Stimulated activated CD4-positive, alpha-beta T cell treated with anti-CD3 and anti-CD28 coated beads, Interleukin-4, amount 100 ng/mL, for 24 hours (primary cell): ENCODE measurements at places on chromosomes 2 and 18.

GRCh38 chr2:209391776-209392401 lies 32.0 kb upstream of the MAP2 start:
- DNase-seq: no peak

- no peak for DNase-seq
Observed at GRCh38 chr2:159022019-159022418, 53.6 kb downstream of the TANC1 start.

DNA sequence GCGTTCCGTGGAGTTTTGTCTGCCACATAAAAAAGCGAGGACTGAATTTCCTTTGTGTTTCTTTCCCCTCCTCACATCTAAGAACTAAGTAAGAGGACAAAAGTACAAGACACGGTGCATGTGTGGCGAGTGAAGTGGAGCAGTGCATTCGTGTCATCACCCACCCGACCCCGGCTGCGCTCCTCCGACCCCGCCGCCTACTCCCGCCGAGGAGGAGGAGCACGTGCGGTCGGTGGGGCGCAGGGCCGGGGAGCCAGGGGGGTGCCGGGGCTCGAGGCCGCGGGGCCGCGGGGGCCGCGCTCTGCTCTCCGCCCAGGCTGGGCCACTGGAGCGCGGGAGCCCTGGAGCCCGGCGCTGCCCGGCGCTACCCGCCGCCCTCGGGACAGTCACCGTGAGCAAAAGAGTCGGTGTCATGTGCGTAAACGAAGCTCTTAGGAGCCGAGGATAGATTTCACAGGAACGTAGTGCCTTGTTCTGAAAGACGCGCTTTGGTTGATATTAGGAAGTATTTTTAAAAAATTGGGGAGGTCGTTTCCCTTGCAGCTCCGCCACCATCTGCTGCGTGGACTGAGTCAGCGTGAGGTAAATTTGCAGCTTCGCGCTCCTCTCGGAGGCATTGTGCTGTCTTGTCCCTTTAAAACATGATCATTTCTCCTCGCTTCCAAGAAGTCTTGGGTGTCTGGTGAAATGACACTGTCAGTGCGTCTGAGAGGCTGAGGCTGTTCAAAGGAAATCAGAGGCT lies 11.0 kb downstream of the TBR1 start:
- DNase-seq: no peak

DNA sequence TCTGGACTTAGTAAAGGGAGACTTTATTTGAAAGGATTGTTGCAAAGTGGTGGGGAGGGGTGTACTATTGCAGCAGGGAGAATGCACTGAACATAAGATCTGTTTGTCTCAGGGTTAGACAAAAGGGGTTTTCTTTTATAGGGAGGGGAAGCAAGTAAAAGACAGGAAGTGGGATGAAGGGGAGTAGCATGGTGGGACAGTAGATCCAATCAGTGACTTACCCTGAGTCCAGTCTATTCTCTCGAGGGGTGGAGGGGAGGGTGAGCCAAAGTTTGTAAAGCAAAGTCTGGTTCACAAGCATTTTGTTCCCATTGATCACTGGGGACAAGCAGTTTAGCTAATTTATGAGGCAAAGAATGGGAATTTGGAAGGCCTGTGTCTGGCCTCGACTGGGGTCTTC lies 35.0 kb upstream of the CYP27C1 start:
- no peak for DNase-seq

DNA sequence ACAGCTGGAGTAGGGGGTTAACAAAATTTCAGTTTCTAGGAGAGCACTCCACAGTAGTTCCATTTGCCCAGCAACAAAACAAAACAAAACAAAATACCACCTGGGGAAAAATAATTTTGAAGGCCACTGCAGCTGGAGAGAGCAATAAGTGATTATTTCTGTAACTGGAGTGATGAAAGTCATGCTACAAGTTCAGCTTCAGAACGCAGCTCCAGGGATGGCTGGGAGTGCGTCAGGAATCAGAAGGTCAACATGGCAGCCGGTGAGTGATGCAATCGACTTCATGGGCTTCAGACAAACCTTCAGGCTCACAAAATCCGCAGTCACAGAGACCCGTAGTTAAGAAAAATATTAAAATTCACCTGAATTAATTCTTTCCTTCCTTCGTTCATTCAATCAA lies 41.0 kb downstream of the ABHD3 start:
- no peak for DNase-seq

GRCh38 chr2:183024339-183025095 lies 13.7 kb downstream of the NCKAP1 start:
- DNase-seq: no peak

GRCh38 chr2:238713198-238713826 lies 134.6 kb upstream of the TWIST2 start:
- DNase-seq: no peak

DNA sequence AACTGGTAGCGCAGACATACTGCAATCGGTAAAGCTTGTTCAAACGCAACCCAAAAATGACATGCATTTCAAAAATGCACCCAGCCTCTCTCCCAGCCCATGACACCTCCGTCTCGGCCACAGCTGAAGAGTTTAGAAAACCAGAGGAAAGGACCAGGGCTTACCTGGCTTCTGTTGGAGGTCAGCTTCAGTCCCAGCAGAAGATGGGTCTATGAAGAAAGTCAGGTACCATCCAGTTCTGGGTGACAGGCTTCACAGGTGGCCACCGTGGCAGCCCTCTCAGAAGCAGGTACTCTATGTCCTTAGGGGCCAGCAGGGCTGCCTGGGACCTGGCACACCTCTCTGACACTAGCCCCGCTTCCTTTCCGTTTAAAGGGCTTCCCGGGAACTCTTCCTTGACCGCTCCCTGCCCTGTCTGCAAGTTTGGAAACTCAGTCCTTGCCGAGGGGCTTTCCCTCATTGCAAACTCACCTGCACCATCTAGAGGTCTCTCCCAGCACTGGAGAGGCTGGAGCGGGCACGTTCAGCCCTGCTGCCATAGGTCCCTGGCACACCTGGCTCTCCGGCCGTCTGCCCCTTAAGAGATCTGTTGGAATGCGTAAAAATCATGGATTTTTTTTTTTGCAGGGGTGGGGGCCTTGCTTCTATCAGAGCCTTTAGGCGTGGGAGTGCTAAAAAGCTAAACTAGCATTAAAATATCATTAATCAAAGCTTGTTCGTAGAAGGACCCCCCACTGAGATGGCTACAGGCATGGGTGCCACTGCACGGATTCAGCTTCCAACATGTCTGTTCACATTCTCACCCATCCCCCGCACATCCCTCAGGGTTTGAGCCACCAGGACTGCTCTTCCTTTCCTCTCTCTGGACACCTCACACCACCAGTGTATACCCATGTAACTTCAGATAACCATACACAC lies at the start of gene EDAR:
TSS of gene EDAR (minus strand) at position 425 of the 918 bp plus-strand sequence. CDS start 58,206 bp downstream, outside the sequence.
- peak; percentile 53 for DNase-seq
